ENCODE measurements at places on chromosomes 7 and 10.

DNA sequence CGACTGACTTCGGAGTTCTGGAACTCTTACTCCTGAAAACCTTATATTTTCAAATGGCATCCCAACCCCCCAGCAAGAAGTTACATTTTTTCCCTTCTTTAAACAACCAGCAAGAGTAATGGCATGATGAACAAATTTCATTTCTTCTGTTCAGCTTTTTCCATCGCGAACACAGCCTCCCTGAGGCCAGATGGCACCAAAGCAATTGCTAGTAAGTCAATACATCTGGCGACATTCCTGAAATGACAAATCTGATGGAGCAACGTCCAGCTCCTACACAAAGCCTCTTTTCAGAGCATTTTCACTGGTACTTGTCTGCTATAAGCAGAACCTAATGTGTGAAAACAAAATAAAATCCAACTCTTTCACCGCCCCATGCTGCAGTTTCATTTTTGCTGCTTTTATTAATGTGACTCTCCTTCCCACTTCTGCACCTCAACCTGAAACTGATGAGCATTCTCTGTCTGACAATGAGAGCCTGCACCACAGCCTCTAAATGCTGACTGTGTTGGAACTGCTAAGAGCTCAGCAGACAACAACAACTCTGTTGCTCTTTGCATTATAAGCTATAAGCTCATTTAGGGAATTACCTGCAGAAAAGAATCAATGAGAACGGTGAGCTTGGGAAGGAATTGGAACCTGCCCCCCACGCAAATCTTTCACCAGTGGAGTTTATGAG, 229.8 kb downstream of the FGFR2 start:
- DNase-seq, result no peak

DNA sequence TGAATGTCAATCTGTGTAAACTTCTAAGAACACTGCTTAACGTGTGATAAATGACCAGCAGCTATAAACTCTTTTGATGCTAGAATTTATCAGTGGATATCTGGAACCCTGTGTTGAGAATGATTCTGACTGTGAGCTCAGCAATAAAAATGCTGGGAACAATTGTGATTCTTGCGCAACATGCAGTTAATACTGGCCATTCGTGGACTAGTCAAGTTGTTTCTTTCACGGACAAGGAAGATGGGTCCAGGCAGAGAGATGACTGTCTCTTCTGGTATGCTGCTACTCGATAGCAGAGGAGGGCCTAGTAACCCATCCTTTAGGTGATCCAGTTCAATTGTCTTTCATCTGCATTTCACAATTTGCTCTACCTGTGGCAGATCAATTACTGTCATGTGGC, 394.8 kb upstream of the IGFBP3 start:
- no peak for DNase-seq

DNA sequence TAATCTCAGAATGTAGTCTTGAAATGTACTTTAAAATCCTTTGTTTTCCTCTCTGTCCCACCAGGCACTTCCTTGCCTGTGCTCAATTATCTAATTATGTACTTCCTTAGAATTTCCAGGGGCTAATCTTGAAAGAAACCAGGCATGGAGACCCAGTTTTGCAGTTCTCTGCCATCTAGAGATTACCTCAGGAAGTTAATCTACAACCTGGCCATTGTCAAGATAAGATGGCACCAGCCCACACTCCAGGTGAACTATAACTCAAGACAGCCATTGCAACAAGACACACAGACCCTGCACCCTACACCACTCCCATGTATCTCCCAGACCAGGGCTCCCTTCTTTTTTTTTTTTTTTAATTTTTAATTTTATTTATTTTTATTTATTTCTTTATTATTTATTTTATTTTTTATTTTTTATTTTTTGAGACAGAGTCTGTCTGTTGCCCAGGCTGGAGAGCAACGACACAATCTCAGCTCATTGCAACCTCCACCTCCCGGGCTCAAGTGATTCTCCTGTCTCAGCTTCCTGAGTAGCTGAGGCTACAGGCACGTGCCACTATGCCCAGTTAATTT, 85.9 kb upstream of the TRIM24 start:
- DNase-seq, result no peak

DNA sequence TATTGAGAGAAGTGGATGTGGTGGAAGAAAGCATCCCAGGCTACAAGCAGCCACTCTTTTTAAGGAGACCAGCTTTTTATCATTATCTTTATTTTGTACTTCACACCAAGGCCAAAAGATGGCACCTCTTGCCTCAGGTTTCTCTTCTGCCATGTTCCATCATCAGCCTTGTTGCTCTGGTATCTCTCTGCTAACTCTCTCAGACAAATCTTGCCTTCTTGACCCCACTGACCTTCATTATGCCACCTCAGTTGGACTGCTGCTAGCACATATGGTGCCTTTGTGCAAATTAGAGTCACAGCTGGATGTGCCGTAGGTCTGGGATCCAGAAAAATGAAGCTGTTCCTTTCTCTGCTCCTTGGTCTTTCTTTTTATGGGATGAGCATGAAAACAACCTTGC, 47.1 kb upstream of the DYNC1I1 start:
- DNase-seq, result no peak
